Activated CD8-positive, alpha-beta T cell treated with anti-CD3 and anti-CD28 coated beads, Interleukin-2, amount 10 ng/mL, durations not matched to agents 7 days and 5 days (primary cell): ENCODE measurements at places on chromosomes 12 and 14. TPM values are rescaled to one million over a fixed set of nuclear protein-coding genes. Genes with fewer than 3 reads are reported as not detected.

Gene CGRRF1
- total RNA-seq = 13.7 TPM

- no peak for DNase-seq
Measured at GRCh38 chr12:114789821-114790220, 105.8 kb upstream of the TBX3 start.

- DNase-seq = no peak
Measured at GRCh38 chr12:15049461-15050153, 76.8 kb downstream of the PDE6H start.

DNA sequence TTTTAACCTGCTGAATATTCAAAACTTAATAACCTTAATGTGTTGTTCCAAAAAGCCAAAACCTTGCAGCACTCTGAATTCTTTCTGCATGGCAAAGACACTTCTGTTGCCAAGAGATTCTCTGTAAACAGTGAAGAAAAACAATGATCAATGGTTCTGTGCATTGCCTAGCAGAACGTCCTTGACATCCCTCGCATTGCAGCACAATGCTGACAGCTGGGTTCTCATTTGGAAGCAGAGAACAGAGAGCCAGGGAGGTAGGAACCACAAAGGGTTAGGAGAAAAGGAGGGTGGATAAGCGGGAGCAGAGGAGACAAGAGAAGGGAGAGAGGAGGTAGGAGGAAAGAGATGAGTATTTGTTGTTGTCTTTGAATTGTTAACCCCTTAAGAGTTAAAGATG, 501.1 kb downstream of the NAV3 start:
- DNase-seq = no peak

GRCh38 chr14:100454437-100454836, 131.3 kb downstream of the SLC25A47 start:
- no peak for DNase-seq

- DNase-seq = no peak
Measured at GRCh38 chr12:84807249-84807648, 105.3 kb downstream of the SLC6A15 start.

GRCh38 chr12:110002676-110003515, 3.7 kb downstream of the ANKRD13A start:
- no peak for DNase-seq

Gene STON2
- 0.13 TPM for total RNA-seq

DNA sequence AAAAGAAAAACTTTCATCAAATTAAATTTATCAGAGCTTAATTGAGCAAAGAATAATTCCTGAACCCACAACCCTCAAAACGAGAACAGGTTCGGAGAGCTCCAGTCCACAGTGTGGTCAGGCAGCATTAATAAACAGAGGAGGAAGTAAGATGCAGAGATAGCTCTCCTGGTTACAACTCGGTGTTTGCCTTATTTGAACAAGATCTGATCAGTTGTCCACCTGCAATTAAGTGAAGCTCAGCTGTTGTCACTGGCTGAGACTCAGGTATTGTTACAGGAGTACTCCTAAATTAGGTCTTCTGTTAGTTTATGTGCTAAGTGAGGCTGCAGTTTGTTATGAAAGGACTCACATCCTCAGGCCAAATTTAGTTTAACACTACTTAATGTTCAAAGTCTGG, 451.4 kb upstream of the PDE3A start:
- DNase-seq = no peak

- no peak for DNase-seq
Measured at GRCh38 chr14:33110737-33111443, 172.2 kb downstream of the NPAS3 start.

GRCh38 chr12:93365616-93366405, 11.9 kb upstream of the NUDT4 start:
- DNase-seq = no peak

DNA sequence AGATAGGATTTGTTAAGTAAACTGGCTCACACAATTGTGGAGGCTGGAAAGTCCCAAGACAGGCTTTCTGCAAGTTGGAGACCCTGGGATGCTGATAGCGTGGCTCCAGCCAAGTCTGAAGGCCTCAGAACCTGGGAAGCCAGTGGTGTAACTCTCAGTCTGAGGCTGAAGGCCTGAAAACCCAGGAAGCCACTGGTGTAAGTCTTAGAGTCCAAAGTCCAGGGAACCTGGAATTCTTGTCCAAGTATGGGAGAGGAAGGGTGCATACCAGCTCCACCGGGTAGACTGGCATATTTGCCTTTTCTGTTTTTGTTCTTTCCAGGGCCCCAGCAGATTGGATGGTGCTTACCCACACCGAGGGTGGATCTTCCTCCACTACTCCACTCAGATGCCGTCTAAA, 18.1 kb downstream of the GMFB start:
- DNase-seq = no peak

DNA sequence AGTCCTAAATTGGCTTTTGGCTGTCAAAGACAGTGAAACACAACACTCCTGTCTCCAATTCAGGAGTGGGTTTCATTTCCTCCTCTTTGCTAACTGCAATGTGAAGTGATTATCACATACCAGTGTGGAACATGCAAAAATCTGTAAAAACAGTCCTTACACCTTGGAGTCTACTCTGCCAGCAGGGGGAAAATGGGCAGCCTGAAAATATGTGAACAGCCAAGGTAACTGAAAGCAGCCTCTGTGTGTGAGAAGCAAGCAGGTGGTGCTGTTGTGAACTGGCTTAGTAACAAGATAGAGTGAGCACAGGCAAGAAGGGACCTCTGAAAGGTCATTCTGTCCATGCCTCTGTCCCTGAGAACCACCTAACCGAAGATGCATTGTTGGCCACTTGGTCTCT, 6.0 kb downstream of the PRMT8 start:
- no peak for DNase-seq

Gene NYNRIN
- total RNA-seq = 0.21 TPM

DNA sequence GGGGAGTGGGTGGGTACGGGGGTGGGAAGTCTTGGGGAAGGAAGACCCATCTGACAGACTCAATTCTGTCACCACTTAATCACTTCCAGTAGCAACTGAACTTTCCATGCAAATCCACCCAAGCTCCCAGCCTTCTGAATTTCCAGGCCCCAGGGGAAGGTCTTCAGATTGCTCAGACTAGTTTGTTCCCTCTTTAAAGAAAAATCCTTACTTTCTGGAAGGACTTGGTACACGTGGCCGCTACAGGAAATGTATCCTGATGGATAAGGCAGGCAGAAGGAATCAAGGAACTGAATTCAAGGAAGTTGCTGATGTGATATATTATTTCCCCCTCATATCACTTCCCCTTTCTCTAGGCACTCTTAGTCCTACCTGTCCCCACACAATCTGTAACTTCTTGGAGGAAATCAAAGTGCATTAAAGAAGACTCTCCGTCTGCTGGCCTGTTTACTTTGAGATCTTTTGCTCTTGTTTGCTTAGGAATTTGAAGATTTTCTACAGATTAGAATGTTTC, 6.4 kb downstream of the NFKBIA start:
- DNase-seq = no peak

DNA sequence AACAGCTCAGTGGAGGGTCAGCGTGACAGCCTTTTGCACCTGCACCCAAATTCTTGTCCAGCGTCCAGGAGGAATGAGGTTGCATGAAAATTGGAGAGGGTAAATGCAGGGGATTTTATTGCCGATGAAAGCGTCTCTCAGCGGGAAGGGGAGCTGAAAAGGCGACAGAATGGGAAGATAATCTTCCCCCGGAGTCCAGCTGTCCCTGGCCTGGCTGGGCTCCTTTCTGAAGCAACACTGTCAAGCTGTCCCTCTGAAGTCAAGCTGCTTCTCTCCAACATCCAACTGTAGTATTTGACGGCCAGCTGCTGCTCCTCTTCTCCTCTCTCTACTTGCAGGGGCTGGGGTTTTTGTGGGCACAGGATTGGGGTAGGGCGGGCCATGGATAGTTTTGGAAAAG, 32.7 kb downstream of the NOPCHAP1 start:
- DNase-seq = no peak

GRCh38 chr12:128905003-128905544, 51.8 kb downstream of the GLT1D1 start:
- no peak for DNase-seq
